Activated CD4-positive, alpha-beta T cell treated with anti-CD3 and anti-CD28 coated beads for 36 hours (primary cell): ENCODE measurements at places on chromosomes 6 and 20.

- no peak for DNase-seq
Observed at GRCh38 chr6:131295081-131295480, 159.8 kb downstream of the AKAP7 start.

DNA sequence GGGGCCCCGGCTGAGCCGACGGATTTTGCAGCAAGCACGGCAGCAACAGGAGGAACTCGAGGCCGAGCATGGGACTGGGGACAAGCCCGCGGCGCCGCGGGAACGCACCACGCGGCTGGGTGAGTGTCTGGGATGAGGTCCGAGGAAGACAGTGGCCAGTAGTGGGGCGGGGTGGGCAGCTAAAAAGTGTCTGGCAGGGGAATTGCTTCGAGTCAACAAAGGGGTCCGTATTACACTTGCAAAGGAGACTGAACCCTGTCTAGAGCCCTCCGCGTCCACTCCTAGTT lies 356 bp downstream of the BYSL start:
- no peak for DNase-seq

DNA sequence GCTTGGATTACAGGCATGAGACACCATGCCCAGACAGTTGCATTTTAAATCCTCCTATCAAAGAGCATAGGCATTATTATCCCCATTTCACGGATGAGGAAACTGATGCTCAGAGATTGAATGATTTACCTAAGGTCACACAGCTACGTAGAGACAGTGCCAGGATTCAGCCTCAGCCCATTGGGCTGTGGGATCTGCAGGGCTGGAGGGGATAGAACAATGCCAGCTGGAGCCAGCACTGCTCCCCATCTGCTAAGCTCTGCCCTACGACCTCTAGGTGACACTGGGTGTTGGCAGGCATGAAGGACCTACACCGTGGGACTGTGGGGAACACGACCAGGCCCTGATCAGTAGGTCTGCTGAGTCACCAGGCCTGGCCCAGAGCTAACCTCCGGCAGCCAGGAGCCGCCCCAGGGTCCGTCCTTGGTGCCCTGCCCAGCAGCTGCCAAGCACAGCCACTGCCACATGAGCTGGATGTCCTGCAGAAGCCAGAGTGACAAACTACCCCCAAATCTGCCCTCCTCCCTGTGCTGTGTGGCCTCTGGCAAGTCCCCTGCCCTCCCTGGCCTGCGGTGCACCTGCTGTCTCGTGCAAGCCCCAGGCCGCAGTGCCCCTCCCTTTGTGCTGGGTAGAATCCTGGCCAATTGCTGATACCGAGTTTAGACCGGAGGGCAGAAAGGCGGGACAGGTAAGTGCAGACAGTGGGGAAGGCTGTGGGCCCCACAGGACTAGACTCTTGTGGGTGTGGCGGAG lies 47.6 kb upstream of the PTGIS start:
- DNase-seq, result no peak

DNA sequence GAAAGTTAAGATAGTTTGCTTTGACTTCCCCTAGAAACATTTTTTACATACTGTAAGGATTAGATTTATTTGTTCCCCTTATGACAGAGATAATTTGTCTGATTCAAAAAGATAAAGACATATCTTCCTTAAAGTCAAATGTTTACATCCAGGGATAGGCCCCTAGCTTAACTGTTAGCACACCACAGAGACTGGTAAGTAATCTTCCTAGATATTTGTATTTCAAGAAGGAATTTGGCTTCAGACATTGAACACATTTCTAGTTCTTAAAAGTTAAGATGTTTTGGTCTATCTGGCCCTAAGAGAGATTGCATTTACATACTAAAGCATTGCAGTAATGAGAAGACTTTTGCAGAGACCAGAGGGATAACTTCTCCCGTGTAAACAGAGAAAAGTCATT lies 1201.1 kb upstream of the GJE1 start:
- no peak for DNase-seq

DNA sequence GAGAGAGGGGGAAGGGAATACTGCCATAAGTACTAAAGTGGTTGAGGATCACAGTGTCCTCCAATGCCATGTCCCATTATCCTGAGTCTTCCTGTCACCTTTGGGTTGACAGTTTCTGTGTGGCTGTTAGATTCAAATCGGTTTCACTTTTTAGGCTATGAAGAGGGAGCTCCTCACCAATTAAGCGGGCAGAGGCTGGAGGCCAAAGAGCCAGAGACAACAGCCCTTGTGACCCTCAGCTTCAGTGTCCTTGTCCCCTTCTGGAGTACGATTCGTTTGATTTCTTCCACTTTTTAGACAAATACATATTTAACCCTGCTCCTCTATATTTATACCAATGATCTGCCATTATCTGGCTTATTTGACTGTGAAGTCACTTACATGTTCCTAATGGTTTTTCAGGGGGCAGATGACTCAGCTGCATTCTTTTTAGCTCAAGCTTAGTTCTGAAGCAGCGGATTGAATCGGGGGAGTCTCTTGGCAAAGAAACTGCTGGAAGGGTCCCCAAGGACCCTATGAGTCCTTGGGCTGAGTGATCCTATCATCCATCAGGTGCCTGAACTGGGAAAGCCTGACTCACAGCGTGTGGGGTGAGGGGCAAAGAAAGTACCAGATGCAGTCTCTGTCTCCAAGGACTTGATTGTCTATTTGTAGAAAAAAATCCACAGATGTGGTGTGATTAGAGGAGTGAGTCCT lies 18.2 kb downstream of the FERMT1 start:
- no peak for DNase-seq

DNA sequence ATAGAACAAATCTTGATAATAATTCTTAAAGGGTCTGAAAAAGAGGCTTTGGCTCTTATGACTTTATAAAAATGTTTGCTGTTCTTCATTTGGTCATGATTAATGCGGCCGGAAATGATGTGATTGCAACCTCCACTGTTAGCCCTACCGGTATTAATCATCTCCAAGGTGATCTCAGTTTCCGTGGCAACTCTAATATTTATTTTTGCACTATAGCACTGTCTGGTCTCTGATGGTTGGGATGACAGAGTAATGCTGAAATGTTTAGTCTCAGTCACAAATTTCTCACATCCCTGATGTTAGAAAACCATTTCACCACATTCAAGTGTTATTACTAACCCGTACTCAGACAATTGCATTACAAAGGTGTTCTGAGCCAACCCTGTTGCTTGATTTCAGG lies 87.4 kb downstream of the TMEM200A start:
- no peak for DNase-seq

GRCh38 chr6:45532721-45533210 lies 155.0 kb upstream of the SUPT3H start:
- DNase-seq, result no peak

DNA sequence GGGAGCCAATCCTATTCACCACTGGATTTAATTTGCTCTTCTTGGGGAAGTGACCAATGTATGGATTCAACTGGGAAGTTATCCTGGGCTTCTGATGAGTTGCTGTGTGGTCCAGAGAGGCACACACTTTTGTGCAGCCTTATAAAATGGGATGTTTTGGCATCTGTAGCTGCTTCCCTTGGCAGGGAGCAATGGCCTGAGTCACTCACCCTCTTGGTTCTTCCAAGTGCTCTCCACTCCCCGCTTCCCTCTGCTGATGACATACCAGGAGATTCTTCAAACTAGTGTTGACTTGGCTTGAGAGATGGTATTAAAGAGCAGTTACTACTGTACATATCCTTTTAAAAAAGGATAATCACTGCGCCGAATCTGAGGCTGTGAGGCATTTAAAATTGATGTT lies 105.8 kb downstream of the JARID2 start:
- DNase-seq, result no peak
